ENCODE measurements at places on chromosomes 1 and 21.
A peak's percentile ranks its signal among the peaks of the same experiment; 100 is the strongest.

DNA sequence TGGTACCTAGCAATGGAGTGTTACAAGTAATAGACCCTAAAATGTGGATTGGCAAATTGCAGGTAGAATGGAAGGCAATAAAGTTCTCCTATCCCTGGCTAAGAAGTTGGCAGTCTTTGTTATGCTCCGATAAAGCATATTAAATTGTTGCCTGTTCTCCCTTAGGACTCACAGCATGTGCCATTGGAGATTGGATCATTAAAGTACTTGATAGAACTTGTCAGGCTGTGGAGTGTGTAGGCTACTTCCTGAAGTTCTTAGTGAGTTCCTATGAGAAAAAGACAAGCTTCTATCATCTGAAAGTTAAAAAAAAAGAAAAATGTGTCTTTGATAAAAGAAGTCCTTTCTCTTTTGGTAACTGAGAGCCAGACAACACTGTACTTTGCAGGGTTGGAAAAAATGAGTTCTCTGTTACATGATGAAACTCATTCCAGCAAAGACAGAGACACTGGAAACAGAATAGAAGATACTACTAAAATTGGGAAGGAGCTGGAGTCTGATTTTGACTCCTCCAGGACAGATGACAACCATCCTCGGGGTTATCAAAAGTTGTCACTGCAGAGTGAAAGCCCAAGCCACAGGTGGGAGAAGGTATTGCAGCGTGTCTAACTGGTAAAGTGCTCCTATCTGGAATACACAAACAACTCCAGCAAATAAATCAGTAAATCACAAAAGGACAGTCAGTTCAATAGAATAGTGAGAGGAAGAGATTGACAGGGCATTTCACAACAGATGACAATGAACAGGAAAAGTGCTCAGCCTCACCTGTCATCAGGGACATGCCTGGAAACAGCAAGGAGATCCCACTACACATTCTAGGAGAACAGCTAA is 87.5 kb upstream of the WDR26 start:
- no peak for DNase-seq

GRCh38 chr1:15851210-15852035 is 3.9 kb downstream of the SPEN start:
- DNase-seq: no peak

DNA sequence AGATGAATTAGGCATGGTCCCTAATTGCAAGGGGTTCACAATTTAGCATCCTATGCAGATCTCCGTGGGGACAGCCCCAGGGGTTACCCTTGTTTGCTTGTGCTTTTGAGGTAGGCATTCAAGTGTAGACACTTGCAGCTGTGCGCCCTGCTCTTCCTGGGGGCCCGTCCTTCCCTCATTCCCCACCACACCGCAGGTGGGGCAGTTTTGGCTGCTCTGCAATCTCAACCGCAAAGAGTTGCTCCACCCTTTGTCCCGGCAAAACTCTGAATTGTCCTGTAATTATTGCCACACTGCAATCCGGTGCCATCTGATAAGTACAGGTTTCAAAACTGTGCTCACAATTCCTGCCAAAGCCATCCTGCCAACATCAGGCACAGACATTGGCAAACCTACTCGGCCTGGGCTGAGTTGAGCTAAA is 65.4 kb upstream of the LYST start:
- DNase-seq: no peak

DNA sequence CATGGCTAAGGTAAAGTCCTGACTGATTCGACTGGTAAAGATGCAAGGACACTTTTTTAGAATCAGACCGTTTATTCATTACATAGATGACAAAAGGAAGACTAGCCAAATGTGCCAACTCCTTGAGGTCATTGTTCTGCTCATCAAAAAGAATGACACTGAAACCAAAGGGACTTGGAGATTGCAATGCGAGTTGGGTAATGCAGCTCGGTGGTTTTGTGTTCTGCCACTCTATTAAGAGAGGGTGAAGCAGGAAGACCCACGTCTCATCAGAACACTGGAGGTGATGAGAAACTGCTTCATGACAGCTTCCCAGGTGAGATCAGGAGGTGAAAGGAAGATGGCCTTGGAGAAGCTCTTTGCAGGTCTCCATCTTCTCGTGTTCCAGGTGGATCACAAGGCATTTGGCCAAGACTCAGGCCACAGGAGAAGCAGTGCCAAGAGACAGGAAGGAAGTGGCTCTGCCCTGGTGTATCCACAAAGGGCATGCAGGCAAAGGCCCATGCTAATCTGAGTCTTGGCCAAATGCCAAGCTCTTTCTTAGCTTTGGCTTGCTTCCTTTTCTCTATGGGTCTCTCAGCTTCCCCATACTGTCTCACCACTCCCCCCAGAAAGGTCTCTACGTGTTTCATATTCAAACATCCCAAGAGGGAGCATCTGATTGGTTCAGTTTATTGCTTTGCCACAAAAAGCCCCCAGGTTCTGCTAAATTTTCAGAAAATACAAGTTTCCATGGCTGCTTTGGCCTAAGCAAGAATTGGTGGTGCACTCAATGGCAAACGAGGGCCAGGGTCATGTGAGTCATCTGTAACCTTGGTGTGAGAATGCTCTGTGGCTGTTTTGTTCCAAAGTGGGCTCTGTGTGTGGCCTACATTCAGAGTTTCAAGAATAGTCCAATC is 5.7 kb upstream of the CCT8 start:
- DNase-seq: peak; percentile 19

DNA sequence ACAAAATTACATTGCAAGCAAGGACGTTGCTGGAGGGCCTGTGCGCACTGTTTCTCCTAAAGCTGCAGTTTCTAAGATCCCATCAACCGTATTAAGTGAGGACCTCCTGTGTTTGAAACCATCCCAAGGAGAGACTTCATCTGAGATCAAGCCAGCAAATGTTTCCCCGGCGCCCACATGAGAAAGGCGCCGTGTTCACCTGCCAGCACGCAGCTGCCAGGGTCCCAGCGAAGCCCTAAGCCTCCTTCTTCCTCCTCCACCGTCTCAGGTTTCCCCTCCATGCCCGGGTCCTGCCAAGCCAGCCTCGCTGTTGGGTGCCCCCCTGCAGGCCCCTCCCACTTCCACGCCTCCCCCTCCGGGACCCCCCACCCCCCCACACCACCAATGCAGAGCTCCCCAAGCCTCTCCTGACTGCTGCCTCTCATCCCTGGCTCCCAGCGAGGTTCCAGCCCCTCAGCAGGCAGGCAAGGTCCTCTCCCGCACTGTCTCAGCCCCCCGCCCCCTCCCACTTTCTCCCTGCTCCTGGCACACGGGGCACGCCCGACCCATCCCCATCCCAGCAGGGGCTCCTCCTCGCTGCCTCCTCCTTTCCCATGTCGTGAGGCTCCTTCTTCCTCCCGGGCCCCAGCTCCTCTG is 8.6 kb upstream of the TFF1 start:
- DNase-seq: peak; percentile 20

DNA sequence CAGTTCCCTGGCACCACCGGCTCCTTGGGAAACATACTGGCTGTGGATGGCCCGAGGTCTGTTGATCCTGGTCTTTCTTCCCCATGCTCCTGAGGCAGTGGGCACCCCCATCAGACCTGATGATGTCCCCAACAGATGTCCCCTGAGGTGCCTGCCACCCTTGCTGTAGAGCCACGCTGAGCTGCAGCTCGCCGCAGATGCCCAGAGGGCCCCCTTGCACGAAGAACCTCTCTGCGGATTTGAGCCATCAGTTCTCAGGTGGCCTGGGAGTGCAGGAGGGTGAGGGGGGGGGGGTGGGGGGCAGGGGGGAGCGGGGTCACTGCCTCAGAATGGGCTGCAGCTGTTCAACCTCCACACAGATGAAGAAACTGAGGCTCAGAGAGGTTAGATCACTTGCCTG is 60.9 kb downstream of the GLIS1 start:
- no peak for DNase-seq

- DNase-seq: no peak
Observed at GRCh38 chr1:62621907-62622306, 24.6 kb downstream of the ANGPTL3 start.

DNA sequence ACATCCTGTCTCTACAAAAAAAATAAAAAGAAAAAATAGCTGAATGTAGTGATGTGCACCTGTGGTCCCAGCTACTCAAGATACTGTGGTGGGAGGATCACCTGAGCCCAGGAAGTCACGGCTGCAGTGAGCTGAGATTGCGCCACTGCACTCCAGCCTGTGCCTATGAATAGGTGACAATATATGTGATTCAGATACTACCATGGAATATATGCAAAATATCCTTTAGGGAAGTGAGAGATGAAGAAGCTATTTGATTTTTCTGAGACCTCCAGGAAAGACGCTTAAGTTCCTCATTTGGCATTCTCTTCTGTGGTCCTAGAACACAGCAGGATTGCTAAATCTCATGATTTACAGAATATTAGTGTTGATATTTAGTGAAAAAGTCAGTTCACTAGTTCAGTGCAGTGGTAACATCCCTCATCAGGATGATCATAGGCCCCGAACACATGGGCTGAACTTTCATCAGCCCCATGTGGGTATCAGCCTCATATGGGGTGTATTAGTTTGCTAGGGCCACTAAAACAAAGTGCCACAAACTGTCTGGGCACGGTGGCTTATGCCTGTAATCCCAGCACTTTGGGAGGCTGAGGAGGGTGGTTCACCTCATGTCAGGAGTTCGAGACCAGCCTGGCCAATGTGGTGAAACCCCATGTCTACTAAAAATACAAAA is 6.0 kb upstream of the VASH2 start:
- DNase-seq: no peak

- no peak for DNase-seq
Observed at GRCh38 chr1:213868482-213868881, 119.3 kb upstream of the PROX1 start.

DNA sequence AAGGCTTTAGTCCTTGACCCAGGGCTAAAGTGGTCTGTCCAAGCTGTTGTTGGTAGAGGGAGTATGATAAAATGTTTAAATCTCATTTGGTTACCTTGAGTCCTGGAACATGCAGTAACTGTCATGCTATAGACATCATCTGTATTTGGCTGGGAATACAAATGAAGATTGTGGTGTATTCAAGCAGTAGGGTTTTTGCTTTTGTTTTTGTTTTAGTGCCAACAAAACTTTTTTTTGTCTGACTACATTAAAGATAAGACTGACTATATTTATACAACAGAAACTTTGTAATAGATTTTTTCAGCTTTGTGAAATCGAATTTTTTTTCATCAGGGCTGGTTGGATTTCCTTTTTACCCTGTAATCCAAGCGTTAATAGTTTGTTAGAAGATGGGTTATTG is 7.4 kb upstream of the SARS1 start:
- no peak for DNase-seq

GRCh38 chr1:18469514-18469913 is 11.2 kb upstream of the KLHDC7A start:
- DNase-seq: peak; percentile 44

DNA sequence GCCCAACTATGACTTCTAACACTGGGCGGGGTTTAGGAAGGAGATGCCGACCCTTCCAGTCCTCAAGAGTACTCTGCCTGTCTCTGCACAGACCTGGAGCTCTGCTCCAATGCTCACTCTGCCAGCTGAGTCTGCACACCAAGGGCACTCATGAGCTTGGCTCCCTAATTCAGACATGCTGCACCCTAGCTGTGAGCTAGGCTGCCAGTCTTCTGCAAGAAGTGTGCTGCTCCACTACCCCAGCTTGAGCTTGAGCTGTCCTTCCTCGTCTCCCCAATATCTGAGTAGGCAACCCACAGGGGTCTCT is 13.2 kb downstream of the TP53BP2 start:
- no peak for DNase-seq

DNA sequence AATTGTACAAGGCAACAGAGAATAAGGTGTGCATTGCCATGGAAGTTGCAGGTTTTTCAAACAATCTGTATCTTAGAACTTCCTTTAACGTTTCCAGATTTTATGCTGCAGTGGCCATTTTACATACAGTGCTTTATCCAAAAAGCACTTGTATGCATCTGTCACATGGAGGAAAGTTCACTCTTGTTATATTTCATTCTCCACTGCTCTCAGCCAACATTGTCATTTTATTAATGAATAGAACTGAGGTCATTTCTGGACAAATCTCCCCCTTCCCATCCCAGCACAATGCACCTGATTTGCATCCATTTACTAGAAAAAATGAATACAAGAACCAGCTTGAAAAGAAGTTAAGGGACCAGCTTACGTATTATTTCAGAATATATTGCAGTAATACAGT is 342.0 kb downstream of the USP25 start:
- DNase-seq: no peak

- DNase-seq: no peak
Observed at GRCh38 chr1:96978444-96978843, 256.9 kb downstream of the PTBP2 start.

DNA sequence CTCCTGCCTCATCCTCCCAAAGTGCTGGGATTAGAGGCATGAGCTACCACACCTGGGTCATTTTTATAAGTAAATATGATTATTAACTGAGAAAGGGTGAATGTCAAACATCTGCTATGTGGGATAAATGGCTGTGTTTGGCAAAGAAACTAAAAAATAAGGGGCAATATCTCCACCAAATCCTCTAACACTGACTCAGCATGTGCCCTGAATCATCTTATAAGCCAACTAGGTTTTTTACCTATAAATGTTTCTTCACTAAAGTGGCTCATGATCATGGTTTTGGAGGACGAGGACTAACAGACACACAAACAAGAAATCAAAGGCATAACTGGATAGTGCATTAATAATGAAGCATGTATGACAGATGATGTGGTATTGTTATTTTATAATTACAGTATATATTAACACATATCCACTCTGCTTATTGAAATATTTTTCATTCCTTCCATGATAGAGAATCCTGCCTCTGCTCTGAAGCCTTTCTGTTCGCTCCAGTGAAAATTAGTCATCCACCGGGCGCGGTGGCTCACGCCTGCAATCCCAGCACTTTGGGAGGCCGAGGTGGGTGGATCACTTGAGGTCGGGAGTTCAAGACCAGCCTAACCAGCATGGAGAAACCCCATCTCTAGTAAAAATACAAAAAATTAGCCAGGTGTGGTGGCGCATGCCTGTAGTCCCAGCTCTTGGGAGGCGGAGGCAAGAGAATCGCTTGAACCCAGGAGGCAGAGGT is 11.7 kb upstream of the ARHGAP29 start:
- no peak for DNase-seq

DNA sequence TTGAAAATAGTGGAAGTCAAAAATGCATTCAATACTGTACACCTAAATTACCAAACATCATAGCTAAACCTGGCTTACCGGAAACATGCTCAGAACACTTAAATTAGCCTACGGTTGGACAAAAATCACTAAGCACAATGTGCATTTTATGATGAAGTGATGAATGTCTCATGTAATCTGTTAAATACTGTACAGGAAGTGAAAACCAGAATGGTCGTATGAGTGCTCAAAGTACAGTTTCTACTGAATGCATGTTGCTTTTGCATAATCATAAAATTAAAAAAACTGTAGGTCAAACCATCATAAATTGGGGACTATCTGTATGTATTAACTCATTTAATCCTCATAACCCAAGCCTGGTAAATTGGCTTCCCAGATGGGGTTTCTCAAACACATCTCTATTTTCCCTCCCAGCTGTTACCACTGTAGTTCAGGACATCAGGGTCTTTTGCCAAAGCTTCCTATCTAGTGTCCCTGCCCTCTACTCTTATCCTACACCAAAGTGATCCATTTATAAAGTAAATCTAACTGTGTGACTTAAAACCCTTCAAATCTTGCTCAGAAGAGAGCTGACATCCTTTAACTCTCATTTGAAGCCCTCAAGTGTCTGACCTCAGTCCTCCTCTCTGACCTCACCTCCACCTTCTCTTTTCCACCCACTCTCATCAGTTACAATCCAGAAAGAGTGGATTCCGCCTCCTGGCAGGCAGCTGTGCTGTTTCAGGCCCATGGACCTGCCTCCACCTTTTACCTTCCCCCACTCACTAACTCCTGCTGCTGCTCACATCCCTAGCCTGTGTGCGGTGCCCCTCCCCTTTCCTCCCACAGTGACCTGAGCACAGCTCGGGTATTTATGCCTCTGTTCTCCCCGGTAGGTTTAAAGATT is 356.4 kb upstream of the ST6GALNAC5 start:
- DNase-seq: no peak

All from posterior cingulate gyrus (tissue), 11 donors.